SIG-M5 (cell line): ENCODE measurements at places on chromosomes 12 and 14.

- DNase-seq = no peak
Observed at GRCh38 chr12:120960657-120961056, 17.7 kb upstream of the HNF1A start.

DNA sequence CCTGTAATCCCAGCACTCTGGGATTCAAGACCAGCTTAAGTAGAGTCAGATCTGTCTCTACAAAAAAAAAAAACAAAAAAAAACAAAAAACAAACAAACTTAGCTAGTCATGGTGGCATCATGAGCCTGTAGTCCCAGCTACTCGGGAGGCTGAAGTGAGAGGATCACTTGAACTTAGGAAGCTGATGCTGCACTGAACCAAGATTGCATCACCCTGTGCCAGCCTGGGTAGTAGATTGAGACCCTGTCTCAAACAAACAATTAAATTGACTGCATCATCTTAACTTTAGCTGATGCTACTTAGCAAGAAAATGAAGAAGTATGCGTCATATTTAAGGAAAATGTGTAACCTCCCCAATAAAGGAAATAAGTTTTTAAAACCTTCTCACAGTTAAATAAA, 136.6 kb upstream of the ATXN7L3B start:
- no peak for DNase-seq

- no peak for DNase-seq
Observed at GRCh38 chr14:52545584-52546317, 6.6 kb downstream of the TXNDC16 start.

DNA sequence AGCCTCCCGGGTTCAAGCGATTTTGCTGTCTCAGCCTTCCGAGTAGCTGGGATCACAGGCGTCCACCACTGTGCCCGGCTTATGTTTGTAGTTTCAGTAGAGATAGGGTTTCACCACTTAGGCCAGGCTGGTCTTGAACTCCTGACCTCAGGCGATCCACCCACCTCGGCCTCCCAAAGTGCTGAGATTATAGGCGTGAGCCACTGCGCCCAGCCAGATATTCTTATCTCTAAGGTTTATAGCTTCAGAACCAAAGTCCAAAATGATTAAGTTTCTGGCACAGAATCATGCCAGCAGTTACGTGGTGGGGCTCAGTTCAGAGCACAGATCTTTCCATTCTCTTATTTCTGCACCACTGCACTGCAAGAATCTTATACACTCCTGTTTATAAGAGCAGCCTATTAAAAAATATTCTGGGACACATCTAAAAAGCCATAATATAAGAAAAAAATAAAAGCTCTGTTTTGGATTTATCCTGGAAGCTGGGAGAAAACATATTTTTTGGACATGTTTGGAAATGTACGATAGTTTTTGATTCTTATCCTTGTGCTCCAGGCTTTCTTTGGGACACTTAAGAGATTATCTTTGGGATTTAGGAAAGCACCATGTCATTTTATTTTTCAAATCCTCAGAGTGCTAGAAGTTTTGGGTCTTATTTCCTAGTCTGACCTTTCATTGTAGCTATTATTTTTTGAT, 129.6 kb downstream of the LMNTD1 start:
- DNase-seq = no peak

- no peak for DNase-seq
Observed at GRCh38 chr14:106026026-106026425, 499.6 kb downstream of the TMEM121 start.

DNA sequence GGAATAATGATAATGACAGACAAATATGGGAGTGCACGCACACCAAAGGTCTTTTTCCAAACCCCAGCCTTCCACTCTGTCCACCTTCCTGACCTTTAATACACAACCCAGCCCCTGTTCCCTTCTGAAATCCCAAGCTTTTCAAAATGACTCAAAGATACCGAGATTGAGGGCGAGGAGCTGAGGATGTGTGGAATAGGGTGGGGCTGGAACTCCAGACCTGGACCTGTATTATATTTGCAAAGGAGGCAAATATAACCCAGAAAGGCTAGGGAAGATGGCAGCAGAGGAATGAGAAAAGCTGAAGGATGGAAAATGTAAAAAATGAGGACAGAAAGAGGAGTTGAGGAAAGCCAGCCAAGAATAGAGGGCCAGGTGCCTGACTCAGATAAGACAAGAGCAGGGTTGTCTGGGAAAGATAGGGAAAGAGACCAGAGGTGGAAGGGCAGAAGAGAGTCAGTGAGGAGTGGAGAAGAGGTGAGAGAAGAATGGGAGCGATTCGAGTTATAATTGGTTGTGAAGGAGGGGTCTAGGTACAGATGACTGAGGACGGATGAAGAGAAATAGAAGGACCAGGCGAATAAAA, 1.0 kb upstream of the PTMS start:
- DNase-seq = no peak

DNA sequence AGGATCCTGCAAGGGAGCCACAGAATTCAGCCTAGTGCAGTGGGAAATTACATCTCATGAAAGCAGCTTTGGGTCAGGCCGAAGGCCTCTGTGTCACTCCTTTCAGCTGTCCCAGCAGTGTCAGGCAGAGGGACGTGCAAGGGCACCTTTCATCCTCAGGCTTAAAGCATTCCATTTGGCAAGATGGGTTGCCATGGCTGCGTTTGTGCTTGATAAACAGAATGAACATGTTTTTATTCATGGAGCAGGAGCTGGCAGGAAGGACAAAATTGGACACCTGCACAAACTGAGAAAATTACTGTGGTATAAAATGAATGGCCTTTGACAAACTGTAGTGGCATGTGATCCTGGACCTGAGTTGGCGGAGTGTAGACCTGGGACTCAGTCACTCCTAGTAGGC, 29.4 kb downstream of the ACAD10 start:
- no peak for DNase-seq

- DNase-seq = no peak
Observed at GRCh38 chr12:26648584-26648983, 184.4 kb downstream of the ITPR2 start.
